ENCODE measurements at places on chromosomes 3 and 15.

GRCh38 chr3:36681867-36682266 is 82.5 kb downstream of the DCLK3 start:
- DNase-seq = no peak

DNA sequence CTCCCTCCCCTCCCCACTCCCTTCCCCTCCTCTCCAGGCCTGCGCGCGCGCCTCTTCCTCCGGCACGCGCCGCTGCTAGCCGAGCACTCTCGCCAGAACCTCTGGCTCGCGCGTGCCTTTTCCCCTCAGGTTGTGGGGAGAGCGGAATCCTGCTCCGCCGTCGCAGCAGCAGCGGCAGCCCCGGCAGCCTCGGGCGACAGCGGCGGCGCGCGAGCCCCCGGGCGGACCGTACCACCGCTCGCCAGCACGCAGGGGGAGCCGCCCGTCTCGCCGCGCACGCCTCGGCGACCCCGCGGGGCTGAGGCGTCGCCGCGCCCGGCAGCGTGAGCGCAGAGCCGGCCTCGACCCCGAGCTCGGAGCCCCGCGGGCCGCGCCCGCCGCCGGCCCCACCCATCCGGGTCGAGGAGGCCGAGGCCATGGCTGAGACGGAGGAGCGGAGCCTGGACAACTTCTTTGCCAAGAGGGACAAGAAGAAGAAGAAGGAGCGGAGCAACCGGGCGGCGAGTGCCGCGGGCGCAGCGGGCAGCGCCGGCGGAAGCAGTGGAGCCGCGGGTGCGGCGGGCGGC is at the start of gene CDV3:
Gene CDV3, plus strand, starts transcription at position 58 of the 566 bp plus-strand sequence. Its CDS starts 359 bp downstream, at position 417.
- no peak for DNase-seq

GRCh38 chr15:74616366-74616939 is 817 bp downstream of the CLK3 start:
- DNase-seq = peak; percentile 52

GRCh38 chr15:96408591-96409183 is 78.2 kb downstream of the NR2F2 start:
- no peak for DNase-seq

DNA sequence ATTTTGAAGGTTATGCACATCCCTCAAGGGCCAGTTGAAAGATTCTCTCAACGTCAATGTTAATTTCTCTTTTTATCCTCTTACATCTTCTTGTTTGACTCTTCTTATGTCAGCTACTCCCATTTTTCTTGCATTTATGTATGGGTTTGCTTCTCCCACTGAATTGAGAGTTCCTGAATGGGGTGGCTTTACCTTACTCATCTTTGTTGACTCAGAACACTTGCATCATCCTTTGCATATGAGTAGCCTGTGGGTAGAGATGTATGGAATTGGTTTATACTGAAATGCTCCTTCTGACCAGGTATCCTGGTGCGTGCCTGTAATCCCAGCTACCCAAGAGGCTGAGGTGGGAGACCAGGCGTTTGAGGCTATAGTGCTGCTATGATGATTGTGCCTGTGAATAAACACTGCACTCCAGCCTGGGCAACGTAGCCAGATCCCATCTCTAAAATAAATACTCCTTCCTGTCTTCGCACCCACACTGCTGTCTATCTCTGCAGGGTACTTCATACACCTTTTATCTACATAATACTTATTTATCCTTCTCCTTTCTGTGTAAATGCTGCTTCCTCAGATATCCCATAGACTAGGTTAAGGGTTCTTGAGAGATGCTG is 123.6 kb upstream of the DPH6 start:
- no peak for DNase-seq

GRCh38 chr3:152853196-152853595 is 18.3 kb downstream of the P2RY1 start:
- DNase-seq = no peak

- no peak for DNase-seq
Measured at GRCh38 chr15:80817901-80818300, 38.7 kb downstream of the CEMIP start.

DNA sequence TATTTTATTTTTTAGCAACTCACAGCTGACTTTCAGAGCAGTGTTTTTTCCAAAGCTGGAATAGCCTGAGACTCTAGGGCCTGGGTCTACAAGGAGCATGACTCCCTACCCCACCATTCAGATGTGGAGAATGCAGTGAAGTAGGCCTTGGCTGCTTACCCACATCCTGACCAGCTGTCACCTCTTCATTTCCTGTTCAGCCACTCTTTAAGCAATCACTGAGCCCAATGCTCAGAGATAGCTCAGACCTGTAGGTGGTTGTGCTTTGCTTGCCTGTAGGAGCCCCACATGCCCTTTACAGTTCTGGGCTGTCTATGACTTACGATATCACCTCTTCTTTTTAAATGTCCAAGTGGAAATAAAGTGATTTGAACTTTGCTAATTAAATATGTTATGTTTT is 148.1 kb downstream of the NEK11 start:
- DNase-seq = no peak

DNA sequence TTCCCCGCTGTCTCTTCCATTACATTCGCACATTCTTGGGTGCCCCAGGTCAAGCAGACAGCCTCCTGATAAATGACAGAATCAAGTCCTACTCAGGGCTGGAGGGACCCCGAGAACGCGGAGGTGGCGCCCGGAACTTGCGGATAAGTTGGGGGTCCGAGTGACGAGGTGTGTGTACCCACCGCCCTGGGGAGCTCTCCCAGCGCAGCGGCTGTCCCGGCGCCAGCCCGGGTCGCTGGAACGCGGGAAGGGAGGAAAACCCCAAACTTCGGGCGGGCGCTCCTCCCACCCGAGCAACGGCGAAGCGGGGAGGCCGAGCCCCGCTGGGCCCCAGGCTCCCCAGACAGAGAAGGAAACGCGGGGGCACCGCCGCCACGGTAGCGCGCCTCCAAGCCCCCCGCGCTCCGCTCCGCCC is 550 bp downstream of the CLN6 start:
- DNase-seq = peak; percentile 16

- DNase-seq = no peak
Measured at GRCh38 chr3:125011941-125012340, 43.9 kb downstream of the HEG1 start.

GRCh38 chr3:136624894-136625815 is 127.0 kb downstream of the STAG1 start:
- DNase-seq = no peak

DNA sequence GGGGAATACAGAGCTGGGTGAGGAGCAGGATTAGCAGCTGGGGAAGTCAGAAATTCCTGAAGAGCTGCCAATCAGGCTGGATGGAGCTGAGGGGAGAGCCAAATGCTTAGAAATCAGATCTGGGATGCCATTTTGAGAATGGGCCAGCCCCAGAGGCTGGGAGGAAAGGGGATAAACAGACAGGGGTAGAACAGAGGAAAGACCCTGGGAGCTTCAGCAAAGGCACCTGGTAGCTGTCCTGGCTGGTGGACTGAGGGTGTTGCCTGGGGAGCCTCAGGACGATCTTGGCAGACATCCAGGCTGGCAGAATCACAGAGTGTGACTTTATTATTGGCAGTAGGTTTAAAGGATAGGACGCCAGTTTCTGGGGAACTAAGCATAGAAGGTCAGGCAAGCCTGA is 97.8 kb downstream of the SQOR start:
- DNase-seq = no peak
